ENCODE measurements at places on chromosomes 11 and 22.

DNA sequence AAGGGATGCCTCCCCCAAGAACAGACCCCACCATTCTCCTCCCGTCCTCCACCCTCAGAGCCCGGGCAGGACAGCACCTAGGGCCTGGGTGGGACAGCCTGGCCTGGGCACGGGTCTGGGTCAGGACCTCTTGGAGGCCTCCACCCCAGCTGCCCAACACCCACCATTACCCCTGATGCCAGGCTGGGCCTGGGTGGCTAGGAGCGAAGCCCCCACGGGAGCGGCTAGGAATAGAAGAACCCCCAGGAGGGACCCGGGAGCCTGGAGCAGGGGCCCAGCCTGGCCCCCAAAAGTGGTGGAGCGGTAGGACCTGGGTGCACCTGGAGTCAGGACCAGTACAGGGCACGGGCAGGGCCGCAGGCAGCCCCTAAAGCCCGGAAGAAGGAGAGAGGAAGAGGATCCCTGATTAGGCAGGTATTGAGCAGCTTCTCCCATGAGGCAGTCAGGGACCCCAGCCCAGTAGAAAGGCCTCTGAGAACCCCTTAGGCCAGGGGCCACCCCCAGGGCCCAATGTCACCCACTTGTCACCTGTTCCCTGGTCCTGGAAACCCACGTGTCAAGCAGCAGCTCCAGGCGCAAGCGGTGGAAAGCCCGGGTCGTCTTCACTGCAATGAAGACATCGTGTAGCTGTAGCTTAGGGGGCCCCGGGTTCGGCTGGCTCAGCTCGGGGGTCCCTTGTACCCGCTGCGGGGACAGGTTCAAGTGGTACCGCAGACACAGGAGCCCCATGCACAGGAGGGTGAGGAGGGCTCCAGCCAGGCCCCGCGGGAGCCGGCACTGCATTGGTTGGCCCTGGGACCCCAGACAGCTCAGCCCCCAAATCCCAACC is 575 bp downstream of the MFNG start:
- DNase-seq = no peak

- DNase-seq = no peak
Measured at GRCh38 chr11:15275141-15275540, 160.4 kb downstream of the INSC start.

- no peak for DNase-seq
Measured at GRCh38 chr11:108960501-108960900, 295.6 kb downstream of the DDX10 start.

GRCh38 chr22:19816372-19817119 is 38.1 kb downstream of the GNB1L start:
- DNase-seq = no peak

GRCh38 chr11:38990139-38990538 is 2392.1 kb upstream of the RAG2 start:
- DNase-seq = no peak

DNA sequence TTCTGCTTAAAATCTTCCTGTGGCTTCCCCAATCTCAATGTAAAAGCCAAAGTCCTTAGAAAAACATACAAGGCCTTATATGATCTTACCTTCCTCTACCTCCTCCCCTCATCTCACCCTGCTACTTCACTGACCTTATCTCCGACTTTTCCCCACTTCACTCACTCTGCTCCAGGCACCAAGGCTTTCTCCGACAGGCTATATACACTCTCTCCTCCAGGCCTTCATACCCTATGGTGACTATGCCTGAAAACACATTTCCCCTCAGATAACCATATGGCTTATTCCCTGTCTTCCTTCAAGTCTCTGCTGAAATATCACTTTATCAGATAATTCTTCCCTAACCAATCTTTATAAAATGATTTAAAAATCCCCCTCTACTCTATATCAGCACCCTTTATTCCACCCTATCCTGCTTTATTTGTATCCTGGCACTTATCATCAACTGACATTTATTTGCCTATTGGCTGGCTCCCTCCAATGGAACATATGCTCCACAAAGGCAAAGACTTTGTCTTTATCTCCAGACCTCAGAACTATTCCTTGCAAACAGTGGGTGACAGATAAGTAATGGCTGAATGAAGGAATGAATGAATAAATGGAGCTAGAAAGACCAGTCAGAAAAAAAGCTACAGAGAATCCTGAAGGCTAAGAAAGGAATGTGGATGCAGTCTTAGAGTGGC is 52.7 kb downstream of the PAK1 start:
- DNase-seq = no peak

DNA sequence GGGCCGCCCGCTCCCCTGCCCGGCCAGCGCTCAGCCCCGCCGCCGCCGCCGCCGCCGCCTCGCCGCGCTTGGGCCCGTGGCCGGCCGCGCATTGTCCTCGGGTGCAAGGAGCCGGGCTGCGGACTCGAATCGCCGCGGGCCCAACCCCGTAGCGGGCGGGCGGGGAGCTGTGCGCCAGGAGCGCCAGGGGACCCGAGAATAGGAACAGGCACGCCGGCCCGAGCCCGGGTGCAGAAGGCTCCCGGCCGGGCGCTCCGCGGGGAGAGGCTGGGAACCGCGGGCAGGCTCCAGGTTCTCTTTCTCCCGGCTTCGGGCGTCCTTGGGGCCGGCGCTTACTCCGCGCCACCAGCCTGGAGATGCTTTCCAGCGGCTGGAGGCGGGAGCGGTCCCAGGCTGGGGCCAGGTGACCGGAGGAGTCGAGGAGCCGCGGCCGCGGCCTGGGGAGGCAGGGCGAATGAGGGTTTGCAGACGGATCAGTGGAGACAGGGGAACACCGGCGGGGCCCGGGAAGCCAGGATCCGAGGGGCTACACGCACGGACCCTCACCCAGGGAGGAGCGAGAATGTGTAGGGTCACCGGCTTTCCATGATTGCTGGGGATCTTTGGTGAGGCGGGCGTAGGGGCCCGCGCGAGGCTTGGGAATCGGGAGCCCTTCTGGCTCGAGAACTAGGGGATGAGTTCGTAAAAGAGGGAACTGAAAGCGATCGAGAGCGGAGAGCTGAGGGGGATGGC is 726 bp downstream of the PKNOX2 start:
- no peak for DNase-seq

DNA sequence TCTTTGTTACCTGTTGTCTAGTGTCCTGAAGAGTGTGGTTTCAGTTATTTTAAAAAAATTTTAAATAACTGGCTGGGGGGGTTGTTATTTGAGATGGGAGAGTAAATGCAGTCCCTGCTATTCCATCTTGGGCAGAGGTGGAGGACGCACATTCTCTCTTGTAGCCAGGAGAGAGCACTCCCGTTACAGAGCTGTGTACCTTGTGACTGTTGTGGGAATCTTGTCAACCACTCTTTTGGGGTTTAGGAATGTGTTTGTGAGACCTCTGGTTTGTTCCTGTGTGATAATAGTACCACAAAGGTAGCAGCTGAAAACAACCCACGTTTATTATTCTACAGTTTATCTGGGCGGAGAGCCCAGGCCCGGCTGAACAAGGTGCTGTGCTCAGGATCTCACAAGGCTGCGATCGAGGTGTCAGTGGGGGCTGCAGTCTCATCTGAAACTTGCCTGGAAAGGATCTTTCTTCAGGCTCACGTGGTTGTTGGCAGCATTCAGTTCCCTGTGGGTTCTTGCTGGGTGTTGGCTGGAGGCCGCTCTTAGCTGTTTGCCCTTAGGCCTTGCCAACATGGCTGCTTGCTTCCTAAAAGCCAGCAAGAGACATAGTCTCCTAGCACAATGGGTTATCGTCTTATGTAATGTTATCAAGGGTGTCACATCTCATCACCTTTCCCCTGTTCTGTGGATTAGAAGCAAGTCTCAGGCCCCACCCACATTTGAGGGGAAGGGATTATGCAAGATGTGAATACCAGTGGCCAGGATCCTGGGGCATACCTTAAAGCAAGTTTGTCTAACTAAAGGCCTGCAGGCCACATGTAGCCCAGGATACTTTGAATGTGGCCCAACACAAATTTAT is 20.6 kb downstream of the IGHMBP2 start:
- DNase-seq = no peak

All from cortex of kidney (tissue), 1 donor.